ENCODE measurements at places on chromosomes 5 and 9. TPM values are rescaled to one million over a fixed set of nuclear protein-coding genes. Genes with fewer than 3 reads are reported as not detected.
A peak's percentile ranks its signal among the peaks of the same experiment; 100 is the strongest.

DNA sequence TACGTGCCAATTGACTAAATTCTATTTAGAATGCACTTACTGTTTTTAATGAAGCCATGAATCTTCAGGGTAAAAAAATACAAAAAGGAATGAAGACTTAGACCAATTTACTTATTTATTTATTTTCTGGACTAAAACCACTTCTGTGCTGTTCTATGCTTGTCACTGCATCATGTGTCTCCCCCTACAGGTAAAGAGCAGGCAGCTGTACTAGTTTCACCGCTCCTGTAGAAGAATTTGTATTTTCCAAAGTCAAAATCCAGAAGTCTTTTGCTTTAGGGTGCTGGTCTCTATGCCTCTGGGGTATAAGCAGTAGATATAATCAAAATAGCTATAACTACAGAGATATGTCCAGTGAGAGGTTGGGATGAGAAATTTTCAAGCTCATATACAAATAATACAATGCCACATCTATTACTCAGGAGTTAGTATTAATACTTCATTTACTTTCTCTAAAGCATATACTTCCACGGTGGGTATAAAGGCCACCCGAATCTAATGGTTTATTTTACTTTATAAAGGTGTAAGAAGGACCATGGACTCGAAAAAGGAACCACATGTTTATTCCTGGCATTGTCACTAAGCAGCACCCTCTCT is 591.5 kb downstream of the RAB3C start:
- no peak for DNase-seq

DNA sequence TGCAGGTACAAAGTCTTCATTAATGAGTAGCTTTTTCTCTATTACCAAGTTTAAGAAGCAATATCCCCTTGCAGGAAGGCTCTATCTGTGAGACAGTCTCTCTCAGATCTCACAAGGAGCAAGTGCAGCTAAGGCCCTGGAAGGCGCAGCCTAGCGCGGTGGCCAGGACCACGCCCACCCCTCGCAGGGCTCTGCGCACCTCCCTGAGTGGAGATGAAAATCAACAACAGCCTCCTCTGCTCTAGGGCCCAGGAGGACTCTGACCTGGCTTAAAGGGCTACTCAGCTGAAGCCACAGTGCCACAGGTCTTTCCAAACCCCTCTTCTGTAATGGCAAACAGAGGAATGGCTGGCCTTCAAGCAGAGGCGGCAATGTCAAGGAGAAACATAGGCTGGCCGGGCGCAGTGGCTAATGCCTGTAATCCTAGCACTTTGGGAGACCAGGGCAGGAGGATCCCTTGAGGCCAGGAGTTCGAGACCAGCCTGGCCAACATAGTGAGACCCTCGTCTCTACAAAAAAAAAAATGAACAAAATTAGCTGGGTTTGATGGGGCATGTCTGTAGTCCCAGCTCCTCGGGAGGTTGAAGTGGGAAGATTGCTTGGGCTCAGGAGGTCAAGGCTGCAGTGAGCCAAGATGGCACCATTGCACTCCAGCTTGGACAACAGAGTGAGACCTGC is 11.9 kb downstream of the SEC16A start:
- DNase-seq = no peak

DNA sequence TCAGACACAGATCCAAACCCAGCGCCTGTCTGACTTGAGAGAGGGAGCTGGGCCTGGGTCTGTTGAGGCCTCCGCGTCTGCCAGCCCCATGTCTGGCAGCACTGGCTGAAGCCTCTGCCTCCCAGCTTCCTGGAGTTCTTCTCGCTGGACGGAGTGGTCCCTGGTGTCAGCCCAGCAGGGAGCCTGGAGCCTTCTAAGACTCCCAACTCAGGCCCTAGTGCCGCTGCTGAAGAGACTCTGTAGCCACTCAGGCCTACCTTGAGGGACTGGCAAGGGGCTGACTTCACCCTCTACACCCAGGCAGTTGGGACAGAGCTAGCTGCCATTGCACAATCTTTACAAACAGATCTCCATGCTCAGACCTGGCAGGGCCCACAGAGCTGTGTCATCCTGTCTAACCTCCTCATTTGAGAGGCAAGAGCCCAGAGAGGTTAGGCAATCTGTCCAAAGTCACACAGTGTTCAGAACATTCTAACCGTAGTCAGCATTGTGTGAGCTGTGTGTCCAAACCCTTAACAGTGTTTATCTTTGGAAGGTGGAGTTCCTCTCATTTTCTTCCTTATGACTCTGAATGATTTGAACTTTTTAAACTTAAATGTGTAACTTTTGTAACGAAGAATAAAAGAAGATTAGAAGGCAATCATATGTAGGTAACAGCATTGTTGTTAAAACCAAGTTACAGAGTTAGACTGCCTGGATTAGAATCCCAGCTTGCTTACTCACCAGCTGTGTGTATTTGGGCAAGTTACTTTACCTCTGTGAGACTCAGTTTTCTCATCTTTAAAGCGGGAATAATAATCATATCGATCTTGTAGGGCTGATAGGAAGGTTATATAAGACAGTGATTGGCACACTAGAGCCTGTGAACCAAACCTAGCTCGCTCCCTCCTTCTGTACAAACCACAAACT is 4.6 kb upstream of the DUSP1 start:
- no peak for DNase-seq

DNA sequence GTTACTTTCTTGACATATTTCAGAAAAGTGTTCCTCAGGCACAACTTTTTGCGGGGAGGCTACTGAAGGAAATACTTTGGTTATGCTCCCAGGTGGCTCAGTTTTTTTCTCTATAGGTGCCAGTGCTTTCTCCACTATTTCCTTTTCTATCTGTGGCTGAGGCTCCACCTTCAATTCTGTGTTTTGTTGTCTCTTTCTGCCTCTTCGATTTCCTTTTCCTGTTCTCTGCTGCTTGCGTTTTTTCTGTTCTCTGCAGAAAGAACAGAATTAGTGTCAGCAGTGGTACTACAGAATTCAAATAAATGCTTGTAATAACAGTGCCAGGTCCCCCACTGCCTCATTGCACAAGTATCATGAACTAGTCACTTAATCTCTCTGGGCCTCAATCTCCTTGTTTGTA is 7.0 kb downstream of the HEMGN start:
- DNase-seq = no peak

DNA sequence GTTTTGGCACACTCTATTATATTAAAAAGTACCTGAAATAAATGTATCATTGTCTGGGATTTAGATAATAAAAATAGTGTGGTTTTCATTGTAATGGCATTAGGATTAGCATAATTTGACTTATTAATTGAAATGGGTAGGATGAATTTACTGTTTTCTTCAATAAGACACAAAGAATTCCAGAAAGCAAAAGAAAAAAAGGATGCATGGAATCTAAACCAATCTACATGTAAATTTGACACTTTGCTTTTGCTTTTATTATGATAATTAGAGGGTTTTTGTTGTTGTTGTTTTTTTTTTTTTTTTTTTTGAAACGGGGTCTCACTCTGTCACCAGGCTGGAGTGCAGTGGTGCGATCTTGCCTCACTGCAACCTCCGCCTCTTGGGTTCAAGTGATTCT is 304.8 kb upstream of the EFNA5 start:
- no peak for DNase-seq

DNA sequence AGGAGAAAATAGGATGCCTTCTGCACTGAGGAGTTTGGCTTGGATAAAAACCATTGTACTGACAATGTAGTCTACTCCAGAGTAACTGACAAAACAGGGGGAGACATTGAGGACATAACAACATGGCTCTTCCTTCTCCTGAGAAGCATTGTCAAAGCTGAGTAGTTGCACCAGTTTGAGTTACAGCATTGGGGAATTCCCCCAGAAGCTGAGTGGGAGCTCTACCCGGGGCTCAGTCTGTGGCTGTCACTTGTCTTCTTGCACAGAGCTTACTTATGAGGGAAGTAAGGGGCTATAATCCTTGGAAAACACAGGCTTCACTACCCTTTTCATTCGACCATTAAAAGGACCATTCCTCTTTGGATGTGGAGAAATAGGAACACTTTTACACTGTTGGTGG is 21.2 kb downstream of the HSPB3 start:
- DNase-seq = no peak

DNA sequence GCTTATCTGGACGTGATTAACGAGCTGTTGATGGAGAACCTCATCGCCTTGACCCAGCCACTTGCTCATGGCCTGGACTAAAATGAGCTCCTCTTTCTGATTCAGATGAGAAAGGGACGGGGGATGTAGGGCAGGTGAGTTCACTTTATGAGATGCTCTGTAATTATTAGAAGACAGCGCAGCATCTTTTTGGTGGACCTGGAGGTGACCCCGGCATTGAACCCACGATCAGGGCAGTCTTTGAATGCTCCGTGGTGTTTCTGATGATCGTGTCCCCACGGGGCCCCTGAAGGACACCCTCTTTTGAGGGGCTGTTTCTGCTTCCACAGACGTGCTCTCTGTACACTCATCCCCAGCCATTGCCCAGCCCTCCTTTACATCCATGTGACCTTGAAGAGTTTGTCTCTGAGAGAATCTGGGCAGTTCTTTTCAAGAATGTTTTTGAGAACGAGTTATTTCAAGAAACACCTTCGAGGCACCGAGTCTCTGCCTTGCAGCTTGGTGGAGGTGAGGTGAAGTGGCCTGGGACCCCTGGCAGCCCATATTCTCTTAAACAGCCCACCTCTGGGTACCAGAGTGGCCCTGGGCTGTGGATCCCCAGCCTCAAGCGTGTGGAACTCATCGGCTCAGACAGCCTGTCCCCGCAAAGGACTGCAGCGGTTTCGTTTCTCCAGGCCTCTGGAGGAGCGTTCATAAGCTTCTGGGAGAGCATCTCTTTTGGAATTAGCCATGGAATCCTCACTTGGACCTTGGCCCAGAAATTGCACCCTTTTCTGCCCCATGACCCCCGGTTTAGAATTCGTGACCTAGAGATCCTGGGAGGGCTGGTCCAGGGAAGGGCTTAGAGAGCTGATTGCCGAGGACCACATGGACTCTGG is 50.3 kb downstream of the COL5A1 start:
- no peak for DNase-seq

DNA sequence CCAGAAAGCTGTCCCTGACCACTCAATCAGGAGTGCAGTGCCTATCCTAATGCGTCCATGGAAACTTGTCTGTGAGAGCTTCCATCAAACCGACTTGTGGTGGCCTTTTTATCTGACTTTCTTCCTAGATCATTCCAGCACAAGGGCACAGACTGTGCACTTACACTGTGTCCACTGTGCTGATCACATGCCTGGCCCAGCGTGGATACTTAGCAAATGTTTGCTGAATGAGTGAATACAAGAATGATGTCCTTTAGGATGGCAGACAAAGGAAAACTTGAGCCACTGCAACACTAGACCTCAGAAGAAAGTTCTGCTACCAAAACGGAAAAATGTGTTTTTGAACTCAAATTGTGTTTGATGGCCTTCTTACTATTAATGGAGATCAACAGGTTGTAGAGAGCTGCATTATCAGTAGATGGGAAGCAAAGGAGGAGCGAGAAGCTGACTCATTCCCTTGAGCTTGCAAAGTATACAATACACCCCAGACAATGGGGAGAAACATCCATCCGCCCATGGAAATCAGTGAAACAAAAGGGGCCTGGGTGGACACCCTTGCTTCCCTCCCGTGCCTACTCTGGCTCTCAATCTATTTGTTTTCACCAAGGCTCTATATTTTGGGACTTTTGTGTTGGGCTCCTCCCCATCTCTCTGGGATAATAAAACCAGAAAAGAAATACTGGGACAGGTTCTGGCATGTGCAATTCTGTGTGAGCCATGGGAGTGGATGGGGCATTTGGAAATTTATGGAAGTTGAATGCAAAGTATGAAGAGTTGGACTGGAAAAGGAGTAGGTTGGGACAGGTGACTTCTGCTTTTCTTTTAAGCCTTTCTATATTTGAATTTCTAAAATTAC is 76.2 kb upstream of the ZFAND5 start:
- DNase-seq = no peak

DNA sequence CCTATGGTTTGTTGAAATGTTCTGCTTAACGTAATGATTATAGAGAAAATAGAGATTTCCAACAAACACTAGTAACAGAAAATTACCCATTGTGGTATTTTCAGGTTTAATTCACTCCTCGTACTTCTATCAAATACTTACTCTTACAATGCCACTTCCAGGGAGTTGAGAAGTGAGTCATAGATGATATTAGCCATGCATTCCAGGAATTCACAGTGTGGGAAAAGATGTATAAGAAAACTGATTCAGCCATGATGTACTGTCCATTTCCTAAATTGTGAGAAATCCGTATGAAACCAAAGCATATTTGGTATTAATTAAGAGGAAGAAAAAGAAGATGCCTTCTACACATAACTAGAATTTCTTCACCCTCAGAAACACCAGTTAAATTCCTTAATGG is 1854.6 kb upstream of the WWC1 start:
- DNase-seq = no peak

DNA sequence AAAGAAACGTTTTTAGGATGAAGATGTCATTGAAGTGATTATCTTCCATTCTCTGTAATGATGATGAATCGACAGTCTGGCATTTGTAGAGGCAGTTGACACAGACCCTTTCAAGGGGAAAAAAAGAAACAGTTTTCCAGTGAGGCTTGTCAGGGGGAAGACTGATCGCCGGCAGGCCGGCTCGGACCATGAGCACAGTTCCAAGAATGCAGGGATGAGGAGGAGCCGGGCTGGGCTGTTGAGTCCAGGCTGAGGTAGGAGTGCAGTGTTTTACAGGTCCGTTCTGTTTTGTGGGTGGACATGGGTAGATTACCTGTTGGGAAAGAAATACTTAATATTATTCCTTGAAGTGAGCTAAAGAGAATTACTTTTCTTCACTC is 194.6 kb downstream of the AOPEP start:
- DNase-seq = no peak

- DNase-seq = peak; percentile 59
Observed at GRCh38 chr5:3365501-3366215, 230.0 kb upstream of the IRX1 start.

DNA sequence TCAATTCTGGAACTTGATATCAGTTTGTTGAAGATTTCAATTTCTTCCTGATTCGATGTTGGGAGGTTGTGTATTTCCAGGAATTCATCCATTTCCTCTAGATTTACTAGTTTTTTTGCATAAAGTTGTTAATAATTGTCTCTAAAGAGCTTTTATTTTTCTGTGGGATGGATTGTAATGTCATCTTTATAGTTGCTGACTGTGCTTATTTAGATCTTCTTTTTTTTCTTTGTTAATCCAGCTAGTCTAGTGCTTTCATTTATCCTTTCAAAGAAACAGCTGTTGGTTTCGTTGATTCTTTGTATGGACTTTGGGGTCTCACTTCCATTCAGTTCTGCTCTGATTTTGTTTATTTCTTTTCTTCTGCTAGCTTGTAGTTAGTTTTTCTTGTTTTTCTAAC is 302.0 kb upstream of the DMAC1 start:
- no peak for DNase-seq

DNA sequence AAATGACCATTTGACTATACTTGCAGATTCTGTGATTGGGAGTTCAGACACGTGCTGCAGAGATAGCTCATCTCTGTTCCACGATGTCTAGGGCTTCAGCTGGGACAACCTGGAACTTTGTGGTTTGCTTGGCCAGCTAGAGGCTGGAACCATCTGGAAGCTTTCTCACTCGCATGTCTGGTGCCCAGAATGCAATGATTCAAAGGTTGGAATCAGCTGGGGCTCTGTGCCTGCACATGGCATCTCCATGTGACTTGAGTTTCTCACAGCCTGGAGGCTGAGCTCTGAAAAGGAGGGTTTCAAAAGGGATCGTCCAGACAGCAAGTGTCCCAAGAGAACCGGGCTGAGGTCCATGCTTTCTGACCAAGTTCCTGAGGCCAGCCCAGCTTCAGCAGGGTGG is 465.2 kb downstream of the GADD45G start:
- DNase-seq = no peak

Gene ATP10B
- 0.42 TPM for total RNA-seq

Gene PRRT1B
- not detected for total RNA-seq

Gene OTP
- not detected for total RNA-seq

All from mesenteric fat pad (tissue), 1 donor.